ENCODE measurements at places on chromosomes 5 and 9.

- DNase-seq: no peak
Measured at GRCh38 chr5:157864067-157864466, 5.1 kb upstream of the CLINT1 start.

GRCh38 chr9:68998812-68999211 lies 15.1 kb downstream of the PRKACG start:
- DNase-seq: no peak

- DNase-seq: no peak
Measured at GRCh38 chr9:128372784-128373183, 1.6 kb downstream of the URM1 start.

DNA sequence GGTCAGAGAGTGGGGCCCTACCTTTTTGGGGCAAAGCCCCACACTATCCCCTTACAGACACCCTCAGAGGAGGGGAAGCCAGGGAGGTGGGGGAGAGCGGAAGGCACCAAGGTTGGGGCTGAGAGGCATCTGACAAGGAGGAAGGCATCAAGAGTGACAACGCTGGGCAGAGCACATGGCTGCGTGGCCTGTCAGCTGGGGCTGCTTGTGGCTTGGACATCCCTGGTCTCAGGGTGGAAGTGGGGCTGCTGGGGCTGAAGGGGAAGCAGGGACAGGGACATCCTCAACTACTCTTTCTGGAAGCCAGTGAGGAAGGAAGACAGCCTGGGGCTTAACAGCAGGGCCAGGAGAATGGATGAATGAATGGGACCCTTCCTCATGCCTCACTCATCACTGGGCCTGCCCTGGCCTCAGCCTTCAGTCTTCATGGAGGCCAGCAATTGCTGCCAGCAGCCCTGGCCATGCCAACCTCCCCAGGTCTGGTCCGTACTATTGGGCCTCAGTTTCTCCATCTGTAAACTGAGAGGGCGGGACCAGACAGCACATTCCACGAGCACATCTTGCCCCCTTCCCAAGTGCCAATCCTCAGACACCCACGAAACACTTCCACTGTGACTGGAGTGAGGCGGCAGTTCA lies 993 bp upstream of the RALGDS start:
- no peak for DNase-seq

GRCh38 chr9:137127301-137128157 lies 11.4 kb upstream of the GRIN1 start:
- no peak for DNase-seq

- no peak for DNase-seq
Measured at GRCh38 chr9:15317836-15318235, 10.8 kb upstream of the TTC39B start.

- no peak for DNase-seq
Measured at GRCh38 chr9:69265891-69266290, 59.1 kb upstream of the ENTREP1 start.

- DNase-seq: peak; percentile 76
Measured at GRCh38 chr5:73031839-73032238, 76.0 kb downstream of the FCHO2 start.

- DNase-seq: no peak
Measured at GRCh38 chr5:100550531-100551051, 15.4 kb downstream of the FAM174A start.

DNA sequence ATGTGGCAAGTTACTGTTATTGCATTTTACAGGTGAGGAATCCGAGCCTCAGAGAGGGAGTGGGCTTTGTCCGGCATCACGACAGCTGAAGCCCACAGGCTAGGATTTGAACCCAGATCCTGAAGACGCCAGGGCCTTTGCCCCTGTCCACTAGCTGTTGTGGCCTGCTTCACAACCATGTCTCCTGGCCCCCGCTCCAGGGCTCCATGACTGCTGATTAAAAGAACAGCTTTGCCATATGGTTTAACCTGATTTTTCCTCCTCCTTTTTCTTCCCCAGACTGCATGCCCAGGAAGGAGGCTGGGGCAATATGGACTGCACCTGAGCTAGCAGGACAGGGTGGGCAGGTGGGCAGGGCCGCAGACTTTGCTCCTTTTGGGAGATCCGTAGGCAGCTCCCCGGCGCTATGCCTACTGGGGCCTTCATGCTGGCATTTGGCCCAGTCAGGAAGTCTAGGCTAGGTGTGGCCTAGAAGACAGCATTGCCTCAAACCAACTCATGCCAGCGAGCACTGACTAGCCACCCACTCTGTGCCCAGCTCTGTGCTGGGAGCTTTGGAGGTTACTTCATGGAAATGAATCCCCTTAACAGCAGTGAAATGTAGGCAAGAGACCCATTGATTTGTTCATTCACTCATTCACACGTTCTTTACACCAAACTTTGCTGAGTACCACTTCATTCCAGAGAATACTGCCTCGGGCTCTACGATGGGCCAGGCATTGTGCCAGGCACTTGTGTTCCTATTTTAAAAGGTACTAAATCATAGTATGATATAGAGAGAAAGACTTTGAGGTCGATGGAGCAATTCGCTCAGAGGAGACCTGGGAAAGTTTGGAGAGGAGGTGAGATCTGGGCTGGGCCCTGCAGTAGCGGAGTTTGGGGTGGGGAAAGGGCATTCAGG lies 94.3 kb upstream of the CPEB4 start:
- DNase-seq: no peak

DNA sequence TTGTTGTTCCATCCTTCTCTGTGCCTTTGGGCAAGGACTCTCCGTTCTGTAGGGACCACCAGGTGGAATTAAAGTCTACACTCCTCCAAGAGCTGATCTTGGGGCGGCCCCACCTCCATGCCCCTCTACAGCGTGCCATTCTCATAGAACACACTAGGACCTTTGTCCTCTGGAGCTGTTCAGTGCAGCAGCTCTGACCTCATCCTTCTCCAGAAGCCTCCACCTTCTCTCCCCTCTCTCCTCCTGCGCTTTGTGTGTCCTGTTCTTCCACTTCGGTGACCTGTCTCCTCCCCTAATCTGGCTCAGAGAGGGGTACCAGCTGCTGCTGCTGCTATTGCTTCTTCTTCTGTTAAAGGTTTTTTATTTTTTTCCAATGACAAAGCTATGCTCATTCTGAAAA lies 1.8 kb upstream of the MACROH2A1 start:
- no peak for DNase-seq

DNA sequence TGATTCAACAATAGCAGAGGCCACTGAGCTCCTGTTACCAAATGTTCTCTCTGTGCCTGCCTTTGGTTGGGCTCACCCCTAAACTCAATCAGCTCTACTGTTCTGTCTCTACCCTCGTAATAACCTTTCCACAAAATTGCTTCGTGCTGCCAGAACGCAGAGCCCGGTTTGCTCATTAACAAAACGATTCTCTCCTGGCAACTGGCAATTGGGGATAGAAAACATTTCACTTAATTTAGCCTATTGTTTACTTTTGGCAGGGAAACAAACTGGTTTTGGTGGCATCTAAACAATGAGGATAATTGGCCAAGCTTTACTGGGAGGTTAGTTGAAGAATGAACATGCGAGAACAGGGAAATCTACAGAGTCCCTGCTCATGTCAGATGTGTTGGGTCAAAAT lies 56.6 kb downstream of the SLC28A3 start:
- no peak for DNase-seq

Data from tongue (tissue), 3 donors.